ENCODE measurements at places on chromosomes 5 and 9.

GRCh38 chr5:169268019-169268418 lies 32.9 kb downstream of the SLIT3 start:
- DNase-seq, result no peak

GRCh38 chr9:4962085-4962484 lies 23.0 kb upstream of the JAK2 start:
- DNase-seq, result no peak

DNA sequence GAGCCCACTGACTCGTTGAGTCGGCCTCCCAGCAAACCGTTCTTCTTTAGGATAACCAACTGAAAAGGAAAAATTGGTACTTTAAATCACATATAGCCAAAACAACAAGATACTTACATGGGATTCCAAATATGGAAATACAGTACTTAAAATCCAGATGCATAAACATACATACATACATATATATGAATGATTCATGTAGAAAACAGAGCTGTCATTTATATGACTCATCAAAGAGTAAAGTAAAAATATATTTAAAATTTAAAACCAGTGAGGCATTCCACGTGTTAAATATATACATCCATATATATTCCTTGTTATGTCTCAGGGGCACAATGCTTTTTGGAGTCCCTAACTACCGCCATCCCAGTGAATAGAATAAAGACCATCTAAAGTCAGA lies 36.7 kb downstream of the DMGDH start:
- no peak for DNase-seq

- no peak for DNase-seq
Measured at GRCh38 chr5:39898731-39899130, 474.0 kb upstream of the DAB2 start.

- no peak for DNase-seq
Measured at GRCh38 chr5:64632251-64632650, 58.1 kb upstream of the SHISAL2B start.

GRCh38 chr5:111902436-111902835 lies 145.4 kb upstream of the NREP start:
- no peak for DNase-seq

All from stimulated activated CD4-positive, alpha-beta T cell treated with anti-CD3 and anti-CD28 coated beads, Interleukin-1b, Interleukin-23, amount 100 ng/mL, for 1 hour (primary cell).